ENCODE measurements at places on chromosomes 5 and 9.

GRCh38 chr5:139855451-139855850 lies 59.8 kb downstream of the PSD2 start:
- no peak for DNase-seq

- no peak for DNase-seq
These were observed 2.7 kb upstream of the SLC26A2 start for GRCh38 chr5:149957855-149958254.

GRCh38 chr9:127991757-127992274 lies 11.0 kb upstream of the EEIG1 start:
- DNase-seq: no peak

- no peak for DNase-seq
These were observed 185.0 kb upstream of the DAP start for GRCh38 chr5:10946050-10946449.

- DNase-seq: no peak
These were observed 71.8 kb downstream of the NRG2 start for GRCh38 chr5:139971202-139971725.

DNA sequence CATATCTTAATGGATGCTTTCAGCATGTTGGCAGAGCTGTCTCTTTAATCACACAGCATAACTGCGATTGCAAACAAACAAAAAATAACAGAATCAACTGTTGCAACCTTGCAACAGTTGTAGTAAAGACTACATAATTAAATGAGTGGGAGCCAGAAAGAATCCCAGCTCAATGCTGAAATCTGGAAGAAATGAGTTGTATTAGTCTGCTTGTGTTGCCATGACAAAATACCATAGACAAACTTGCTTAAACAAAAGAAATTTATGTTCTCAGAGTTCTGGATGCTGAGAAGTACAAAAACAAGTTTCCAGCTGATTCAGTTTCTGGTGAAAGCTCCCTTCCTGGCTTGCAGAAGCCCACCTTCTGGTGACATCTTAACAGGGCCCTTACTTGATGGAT lies 260.9 kb upstream of the TUSC1 start:
- no peak for DNase-seq

Measured in NCI-H2081 (cell line).